ENCODE measurements at places on chromosomes 1 and 21.
A peak's percentile ranks its signal among the peaks of the same experiment; 100 is the strongest.

DNA sequence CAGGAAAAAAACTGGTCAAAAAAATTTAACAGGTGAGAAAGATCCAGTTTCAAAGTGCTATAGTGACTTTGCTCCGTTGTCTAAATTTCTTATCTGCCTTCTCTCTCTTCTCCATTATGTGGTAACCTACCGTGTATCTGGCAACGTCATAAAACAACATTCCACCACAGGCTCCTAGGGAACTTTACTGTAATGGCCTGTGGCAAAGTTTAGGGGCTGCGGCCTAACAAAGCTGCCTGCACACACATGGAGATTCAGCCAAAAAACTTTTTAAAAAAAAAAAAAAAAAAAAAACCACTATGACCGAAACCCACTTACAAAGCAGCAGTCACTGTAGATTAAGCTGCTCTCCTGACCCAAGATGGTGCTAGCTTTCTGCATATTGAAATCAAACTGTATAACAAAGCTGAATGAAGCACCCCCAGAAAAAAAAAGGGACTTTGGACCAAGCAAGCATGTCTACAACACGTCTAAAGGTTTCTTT lies 202.6 kb downstream of the SLC45A1 start:
- DNase-seq, result no peak

DNA sequence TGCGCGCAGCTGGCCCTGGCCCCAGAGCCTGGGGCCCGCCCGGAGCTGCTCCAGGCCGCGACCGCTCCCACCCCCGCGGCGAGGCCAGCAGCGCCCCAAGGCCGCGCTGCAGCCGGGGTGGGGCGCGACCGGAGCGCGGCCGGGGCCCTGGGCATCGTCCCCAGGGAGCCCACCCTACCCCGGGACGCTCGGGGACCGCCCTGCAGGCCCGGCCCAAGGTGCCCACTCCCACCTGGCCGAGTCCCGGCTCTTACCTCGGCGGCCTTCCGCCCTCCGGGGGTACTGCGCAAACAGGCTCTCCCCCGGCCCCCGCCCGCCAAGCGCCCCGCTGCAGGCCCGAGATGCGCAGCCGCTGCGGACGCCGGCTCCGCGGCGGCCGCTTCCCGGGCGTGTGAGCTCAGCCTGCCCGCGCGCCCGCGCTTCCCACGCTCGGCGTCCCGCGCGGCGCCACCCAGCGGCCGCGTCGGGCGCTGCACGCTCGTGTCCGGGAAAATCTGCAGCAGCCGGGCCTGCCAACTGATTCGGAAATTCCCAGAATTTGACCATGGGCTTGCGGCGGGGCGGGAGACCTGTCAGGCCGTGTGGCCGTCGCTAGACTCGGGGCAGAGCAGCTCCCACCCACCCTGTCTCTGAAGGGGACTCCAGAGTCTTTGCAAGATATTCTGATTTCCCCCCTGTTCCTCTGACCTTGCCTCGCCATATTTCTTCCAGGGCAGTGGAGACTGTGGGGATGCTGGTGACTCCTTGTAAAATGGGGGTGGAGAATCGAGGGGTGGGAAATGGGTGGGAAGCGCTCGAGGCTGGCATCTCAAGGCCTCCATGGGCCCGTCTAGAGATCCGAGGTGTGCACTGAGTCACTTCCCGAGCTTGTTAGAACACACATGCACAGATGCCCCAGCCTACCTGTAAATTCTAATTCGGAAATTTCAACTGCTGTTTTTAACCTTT lies 41.9 kb downstream of the CD34 start:
- DNase-seq, result peak; percentile 55

GRCh38 chr21:43207043-43207315 lies 38.2 kb downstream of the CRYAA start:
- DNase-seq, result no peak

DNA sequence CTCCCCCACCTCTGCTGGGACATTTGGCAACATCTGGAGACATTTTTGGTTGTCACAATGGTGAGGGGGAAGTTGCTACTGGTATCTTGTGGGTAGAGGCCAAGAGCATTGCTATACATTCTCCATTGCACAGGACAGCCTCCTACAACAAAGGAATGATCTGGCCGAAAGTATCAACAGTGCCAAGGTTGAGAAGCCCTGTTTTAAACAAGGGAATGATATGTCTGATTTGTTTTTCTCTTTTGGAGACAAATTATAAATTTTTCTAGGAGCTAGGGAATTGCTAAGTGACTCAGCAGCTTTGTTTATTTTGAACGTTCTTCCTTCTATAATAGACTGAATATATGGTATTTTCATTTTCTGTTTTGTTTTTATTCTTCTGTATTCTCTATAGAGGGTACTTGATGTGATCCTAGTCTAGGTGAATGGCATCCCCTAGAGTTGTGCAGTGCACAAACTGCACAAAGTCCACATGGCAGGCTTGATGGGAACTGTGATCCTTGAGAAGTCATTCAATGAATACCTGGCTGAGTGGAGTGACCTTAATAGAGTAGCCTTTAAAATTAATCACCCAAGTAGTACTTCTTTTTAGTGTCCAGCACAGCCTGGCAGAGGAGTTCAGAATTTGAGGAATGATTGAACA lies 288.6 kb upstream of the USP24 start:
- no peak for DNase-seq

- no peak for DNase-seq
Observed at GRCh38 chr1:64663668-64664067, 81.2 kb upstream of the RAVER2 start.

DNA sequence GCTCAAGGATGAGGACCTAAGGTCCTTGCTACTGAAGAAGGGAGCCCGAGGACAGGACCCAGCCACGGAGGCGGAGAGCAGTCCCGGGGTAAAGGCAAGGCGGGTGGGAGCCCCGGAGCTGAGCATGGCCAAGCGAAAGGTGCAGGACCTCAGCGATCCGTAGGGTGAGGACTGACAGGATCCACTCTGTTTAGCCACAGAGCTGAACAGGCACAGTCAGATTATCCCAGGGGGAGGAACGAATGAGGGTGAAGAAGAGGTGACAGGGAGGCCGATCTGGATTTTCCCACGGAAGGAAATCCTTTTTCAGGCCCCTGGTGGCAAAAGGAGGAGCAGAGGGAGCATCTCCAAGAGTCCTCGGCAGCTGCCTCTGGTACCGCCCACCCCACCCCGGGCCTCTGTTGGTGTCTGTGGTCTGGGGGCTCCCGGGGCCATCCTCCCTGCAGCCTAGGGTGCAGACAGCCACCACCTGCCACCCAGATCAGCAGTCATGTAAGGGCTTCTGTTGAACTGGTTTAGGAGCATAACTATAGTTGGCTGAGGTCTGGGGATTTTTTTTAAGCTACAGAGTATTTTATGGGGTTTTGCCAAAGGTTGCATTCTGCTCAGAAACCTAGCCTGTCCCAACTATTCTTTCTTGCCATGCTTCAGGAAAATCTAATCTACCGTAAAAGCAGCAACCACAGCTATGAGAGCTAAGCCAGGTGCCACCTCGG lies 32.3 kb upstream of the LBR start:
- no peak for DNase-seq

DNA sequence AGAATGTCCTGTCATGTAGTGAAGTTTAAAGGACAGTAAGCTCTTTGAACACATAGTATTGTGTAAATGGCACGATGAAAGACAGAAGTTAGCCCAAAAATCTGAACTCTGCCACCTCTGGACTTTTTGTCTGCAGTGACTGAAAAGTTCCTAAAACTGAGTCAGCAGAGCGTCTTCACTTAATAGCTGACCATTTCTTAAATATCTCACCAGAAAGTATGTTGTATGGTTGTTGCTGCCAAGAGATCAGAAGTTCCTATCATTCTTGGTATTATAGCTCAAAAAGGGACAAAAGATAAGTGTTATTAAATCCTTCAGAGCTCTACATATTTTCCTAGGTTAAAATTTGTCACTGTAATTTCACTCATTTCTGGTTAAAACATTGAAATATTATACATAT lies 1003.0 kb downstream of the TTLL7 start:
- no peak for DNase-seq

GRCh38 chr1:216888731-216889130 lies 165.5 kb upstream of the ESRRG start:
- DNase-seq, result no peak

DNA sequence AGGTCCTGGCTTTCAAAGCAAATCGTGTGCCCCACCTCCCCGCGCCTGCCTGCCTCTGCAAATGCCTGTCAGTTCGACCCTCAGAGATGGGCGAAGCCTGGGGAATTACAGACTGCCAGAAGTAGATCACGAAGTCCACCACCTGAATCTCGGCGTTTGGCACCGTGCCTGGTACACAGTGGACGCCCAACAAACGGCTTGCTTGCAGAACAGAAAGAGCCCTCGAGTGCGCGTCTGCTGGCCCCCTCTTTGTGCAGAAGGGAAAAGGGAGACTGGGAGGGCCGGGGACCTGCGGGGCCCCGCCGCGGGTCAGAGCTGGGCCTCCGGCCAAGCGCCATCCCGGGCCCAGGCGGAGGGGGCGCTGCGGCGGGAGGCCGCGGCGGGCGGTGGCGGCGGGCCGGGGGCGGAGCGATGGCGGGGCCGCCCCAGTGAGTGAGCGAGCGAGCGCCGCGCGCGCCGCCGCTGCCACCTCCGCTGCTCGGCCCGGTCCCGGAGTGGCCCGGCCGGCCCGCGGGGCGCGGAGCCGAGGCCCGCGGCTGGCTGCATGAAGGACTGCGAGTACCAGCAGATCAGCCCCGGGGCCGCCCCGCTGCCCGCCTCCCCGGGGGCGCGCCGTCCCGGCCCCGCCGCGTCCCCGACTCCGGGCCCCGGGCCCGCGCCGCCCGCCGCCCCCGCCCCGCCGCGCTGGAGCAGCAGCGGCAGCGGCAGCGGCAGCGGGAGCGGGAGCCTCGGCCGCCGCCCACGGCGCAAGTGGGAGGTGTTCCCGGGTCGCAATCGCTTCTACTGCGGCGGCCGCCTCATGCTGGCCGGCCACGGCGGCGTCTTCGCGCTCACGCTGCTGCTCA lies at the start of gene ZDHHC18:
Gene ZDHHC18, plus strand, starts transcription at position 428 of the 845 bp plus-strand sequence. Its CDS starts 117 bp downstream, at position 545.
- peak; percentile 61 for DNase-seq

DNA sequence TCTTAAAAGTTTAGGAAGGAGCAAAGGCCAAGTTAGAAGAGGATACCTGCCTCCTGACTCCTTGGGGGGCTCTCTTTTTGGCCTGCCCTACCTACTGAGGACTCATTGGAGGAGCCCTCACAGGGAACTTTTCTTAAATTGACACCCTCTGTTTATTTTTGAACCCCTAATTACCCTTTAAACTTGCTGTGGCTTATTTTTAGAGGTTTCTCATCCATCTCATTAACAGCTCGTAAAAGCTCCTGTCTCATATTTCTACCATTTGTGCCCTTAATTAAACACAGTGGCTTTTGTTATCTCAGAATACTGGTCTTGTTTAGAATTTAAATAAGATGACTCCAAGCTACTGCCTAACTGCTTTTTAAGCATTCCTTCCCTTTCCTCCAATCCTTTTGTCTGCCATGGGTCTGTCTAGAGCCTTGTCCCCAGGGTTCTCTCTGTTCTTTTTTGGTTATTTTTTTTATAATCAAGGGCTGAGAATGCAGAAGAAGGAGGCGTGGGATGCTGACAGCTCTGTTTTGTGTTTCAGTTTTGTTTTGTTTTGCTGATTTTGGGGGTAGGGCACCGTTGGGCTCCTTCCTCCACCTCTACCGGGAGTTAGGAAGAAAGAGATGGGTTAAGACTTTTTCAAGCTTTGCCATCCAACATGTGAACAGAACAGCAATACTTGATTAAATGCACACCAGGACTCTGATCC lies 78.0 kb downstream of the SYT6 start:
- no peak for DNase-seq

DNA sequence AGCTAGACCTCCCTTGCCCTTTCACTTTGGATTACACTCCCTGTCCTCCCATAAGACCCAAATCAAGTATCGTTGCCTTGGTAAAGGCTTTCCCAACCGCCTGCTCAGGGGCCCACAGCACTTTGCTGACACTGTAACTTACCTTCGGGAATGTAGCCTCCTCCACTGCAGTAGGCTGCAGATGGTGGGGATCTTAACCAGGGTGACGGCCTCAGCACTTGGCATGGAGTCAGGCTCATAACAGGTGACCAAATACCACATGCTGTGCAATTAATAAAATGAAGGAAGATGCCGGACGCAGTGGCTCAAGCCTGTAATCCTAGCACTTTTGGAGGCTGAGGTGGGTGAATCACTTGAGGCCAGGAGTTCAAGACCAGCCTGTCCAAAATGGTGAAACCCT lies 88.7 kb upstream of the IRF2BP2 start:
- no peak for DNase-seq
